ENCODE measurements at places on chromosomes 16 and 17.

GRCh38 chr17:57678393-57678792 is 66.7 kb downstream of the CCDC182 start:
- no peak for DNase-seq

GRCh38 chr17:2222901-2223616 is 80.5 kb downstream of the SMG6 start:
- no peak for DNase-seq

DNA sequence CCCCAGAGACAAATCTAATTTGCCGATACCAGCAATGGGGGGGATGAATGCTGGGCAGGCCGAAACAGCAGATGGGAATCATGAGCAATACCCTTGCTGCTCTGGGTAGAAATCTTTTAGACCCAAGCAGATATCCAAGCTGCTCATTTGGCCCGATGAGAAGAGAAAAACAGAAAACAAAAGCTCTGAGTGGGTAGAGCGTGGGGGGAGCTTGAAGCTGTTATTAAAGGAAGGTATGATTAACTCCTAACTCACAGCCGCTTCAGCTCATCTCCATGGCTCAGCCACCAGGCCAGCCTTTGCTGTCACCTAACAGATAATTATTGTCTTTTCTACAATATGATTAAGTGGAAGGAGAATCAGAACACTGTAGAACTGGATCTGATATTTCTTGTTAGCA is 58.3 kb downstream of the VPS35L start:
- DNase-seq: no peak

GRCh38 chr17:65356536-65356935 is 204.9 kb downstream of the AXIN2 start:
- no peak for DNase-seq

DNA sequence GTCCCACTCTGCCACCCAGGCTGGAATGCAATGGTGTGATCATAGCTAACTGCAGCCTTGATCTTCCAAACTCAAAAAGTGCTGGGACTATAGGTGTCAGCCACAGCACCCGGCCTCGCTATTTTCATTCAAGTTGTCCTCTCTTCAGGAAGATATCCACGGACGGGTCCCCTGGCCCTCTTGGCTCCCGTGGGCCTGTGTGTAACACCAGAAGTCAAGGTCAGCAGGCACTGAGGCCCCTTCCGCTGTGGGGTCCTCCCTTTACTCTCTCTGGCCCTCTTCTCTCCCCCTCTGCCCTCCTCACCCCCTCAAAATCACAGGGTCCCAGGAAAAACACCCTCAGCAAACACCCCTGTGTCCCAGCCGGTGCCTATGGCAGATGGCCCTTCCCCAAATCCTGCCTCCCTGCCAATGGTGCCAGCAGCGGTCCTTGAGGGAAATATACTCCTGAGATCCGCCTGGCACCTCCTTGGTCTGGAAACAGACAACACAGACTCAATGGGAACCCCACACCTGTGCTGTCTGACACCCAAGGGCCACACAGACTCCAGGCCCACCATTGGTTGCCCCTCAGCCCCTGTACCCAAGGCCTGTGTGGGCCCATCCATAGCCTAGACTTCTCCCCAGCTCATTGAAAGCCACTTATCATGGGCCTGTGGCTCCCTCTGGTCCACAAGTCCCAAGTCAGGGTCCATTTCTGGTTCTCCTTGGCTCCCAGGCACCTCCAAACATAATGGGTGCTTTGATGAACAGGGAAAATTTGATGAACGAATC is 221.5 kb downstream of the ZNF423 start:
- DNase-seq: no peak

DNA sequence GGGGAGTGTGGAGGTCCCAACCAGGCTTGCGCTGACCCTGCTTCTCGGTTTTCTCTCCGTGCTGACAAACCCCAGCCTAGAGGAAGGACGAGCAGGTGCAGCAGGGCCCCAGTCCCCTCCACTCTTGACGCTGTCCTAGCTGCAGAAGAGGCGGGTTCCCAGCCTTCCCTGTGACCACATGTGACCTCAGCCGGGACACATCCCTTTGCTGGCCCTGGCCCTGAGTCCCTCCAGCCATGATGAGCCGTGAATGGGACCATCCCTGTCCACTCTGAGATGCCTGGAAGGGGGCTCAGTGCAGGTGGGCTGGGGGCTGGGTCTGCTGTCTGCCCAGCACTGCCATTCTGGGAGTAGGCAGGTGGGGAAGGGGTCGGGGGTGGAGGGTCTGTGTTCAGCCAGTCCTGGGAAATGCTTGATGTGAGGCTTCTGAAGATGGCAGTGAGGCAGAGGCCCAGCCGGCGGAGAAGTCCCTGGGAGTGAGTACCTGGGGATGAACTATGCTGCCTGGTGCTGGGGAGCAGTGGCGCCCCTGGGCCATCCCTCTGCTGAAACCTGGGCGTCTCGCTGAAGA is 1.9 kb upstream of the TUBB3 start:
- no peak for DNase-seq

GRCh38 chr17:1267471-1267943 is 2.7 kb upstream of the BHLHA9 start:
- no peak for DNase-seq

- no peak for DNase-seq
These were observed 25.2 kb downstream of the DEF8 start for GRCh38 chr16:89973654-89974335.

DNA sequence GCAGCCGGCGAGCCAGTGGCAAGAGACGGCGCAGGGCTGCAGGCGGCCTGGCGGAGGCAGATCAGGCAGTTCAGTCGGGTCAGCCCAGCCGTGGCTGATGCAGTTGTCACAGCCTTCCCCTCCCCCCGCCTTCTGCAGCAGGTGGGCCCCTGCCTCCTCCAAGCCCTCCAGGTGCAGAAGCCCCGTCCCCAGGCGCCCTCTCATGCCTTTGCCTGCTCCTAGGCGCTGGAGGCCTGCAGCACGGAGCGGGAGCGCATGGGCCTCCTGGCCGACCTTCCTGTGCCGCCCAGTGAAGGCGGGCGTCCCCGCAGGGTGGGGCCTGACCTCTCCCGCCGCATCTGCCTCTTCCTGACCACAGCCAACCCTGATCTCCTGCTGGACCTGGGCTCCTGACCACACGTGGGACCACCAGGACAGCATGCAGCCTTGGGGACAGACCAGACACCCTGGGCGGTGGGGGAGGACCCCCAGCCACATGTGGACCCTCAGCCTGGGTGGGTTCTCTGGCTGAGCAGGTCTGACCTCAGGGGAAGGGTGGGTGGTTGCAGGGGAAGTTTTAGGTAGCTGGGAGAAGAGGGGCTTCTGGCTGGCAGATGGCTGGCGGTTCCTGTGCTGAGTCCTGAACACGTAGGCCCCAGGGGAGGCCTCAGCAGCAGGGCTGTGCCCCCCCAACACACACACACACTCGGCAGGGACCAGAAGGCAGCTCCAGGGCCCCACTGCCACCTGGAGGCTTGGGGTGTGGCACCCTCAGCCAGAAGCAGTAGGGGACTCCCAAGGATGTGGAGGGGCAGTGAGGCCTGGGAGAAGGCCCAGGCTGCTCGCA is 3.1 kb upstream of the MRPS34 start:
- no peak for DNase-seq

GRCh38 chr17:77489893-77490255 is 349.1 kb downstream of the SEC14L1 start:
- DNase-seq: no peak

- no peak for DNase-seq
These were observed 58.7 kb downstream of the CENPV start for GRCh38 chr17:16294560-16294959.

- no peak for DNase-seq
These were observed 255.4 kb upstream of the CACNG5 start for GRCh38 chr17:66579556-66579955.

DNA sequence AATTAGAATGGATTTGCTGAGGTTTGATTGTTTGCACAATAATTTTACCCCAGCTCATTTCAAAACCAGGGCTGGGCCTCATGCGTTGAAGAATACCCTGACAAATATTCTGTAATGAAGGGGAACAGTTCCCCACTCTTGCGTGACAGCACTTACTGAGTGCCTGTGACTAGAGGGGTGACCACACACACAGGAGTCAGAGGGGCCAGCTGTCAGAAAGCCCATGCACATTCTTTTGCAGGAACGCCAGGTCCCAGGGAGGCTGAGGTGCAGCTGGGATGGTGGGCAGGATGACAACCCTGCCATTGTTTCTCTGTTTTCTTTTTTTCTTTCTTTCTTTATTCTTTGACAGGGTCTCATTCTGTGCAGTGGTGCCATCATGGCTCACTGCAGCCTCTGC is 44.6 kb downstream of the SMPD3 start:
- no peak for DNase-seq

DNA sequence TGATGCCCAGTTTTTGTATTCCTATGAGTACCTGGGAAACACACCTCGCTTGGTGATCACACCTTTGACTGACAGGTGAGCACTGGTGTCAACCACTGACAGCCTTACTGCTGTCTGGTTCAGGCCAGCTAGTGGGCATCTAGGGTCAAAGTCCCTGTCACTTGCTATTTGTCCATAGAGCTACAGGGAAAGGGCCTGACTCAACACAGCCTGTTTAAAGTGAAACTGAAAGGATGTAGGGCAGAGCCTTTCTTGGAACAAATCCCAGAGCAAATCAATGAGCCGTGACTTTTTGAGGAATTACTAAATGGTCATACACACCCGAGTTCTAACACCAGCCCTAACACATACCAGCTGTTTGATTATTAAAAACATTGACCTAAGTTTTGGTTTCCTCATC is 106.8 kb downstream of the DNAH9 start:
- DNase-seq: no peak

DNA sequence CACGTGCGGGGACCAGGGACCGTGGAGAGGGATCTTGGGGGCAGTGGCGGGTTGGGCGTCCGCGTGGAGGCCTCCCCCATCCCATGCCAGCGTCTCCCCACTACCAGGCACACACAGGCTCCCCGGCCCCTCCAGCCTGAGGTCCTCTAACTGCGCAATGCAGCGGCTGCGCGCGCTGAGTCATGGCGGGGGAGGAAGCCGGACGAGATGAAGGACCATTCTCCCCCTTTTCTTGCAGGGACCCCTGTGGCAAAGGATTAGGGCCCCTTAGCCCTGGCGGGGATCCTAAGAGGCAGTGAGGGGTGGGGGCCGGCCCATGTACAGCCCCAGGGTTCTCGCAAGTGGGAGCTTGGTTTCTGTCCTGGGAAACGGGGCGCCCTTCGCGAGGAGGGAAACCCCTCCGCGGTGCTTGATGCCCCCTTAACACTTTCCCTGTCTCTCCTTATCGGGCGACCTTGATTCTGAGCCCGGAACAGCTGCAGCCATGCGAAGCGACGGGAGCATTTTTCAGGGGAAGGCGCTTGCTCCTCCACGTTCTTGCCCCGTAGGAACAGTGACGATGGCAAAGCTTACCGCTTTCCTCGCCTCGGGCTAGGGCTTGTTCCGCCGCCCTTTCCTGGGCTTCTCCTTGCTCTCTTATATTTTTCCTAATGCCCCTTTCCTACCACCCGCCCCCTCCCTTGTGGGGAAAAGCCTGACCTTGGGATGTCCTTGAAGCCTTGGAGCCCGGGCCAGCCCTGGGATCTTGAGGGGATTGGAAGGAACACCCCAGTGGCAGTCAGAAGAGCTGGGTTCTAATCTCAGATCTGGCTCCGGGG is 592 bp downstream of the ALDOA start:
- no peak for DNase-seq

DNA sequence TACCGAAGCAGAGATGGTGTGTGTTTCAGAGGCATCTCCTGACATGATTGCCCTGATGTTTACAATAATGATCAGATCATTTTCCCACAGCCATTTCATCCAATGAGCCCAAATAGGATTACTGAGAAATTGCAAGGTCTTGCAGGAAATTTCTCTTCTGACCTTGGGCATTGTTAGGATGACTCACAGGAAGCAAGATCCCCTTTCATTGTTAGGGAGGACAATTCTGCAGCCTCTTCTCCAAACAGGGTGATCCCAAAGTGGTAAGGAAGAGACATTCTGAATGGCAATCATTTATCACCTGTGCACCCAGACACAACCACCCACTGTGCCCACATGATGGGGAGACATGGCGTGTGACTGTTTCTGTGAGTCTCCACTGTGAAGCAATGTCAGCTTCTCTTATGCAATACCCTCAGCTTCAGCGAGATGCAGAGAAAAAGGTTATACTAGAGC is 306.7 kb upstream of the XYLT1 start:
- DNase-seq: no peak

DNA sequence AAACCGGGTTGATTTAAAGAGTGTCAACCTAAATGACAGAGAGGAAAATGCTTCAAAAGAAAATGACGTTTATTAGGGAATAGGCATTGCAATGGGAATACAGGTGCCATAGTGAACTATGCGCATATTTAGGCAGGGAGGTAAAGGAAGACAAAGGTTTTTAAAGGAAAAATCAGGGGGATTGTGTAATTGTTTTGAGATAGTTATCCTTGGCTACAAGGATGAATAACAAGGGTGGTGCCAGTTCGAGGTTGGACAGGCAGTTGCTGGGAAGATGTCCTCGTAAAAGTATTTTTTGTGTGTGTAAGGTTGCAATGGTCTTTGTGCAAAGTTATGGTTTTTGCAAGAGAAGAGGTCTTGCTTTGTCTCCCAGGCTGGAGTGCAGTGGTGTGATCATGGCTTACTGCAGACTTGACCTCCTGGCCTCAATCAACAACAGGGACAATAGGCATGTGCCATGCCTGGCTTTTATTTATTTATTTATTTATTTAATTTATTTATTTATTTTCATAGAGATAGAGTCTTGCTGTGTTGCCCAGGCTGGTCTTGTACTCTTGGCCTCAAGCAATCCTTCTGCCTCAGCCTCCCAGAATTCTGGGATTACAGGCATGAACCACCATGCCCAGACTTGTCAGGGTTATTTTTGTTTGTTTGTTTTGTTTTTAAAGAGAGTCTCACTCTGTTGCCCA is 63.1 kb downstream of the CACNG3 start:
- DNase-seq: no peak

GRCh38 chr16:4395055-4395726 is 21.2 kb downstream of the CORO7 start:
- DNase-seq: no peak

GRCh38 chr17:77748436-77748835 is 210.1 kb upstream of the TNRC6C start:
- no peak for DNase-seq
